ENCODE measurements at places on chromosomes 16 and 17.

DNA sequence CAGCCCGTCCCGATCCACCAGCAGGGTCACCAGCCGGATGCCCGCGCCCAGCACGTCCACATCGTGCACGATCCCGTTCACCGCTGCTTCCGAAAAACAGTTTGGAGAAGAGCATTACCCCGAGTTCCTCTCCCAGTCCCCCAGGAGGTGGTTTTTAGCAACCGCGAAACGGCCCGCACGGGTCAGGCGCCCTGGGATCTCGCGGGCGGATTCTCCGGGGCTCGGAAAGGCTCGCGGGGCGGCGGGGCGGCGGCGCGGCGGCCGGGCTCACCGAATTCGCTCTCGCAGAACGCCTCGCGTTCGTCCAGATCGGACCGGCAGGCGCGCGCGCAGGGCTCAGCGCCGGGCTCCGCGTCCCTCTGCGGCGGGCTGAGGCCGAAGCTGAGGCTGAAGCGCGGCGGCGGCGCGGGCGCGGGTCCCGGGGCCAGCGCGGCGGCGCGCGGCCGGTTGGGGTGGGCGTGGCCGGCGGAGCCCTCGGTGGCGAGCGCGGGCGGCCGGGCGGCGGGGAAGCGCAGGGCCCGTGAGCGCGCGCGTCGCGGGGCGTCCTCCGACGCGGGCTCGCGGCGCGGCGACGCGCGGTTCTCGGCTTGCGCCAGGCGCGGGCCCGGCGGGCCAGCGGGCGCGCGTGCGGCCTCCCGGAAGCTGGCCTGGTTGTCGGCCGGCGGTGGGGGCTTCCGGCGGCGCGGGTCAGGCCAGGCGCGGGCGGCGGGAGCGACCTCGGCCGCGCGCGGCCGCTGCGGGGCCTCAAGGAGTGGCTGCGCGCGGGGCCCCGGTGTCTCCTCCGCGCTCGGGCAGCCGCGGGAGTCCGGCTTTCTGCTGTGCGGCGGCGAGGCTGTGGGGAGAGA lies 2.9 kb downstream of the C17orf58 start:
- no peak for DNase-seq

GRCh38 chr17:82782657-82783207 lies 30.9 kb downstream of the TBCD start:
- DNase-seq, result no peak

- no peak for DNase-seq
Measured at GRCh38 chr17:7572338-7572587, 7.2 kb upstream of the CD68 start.

DNA sequence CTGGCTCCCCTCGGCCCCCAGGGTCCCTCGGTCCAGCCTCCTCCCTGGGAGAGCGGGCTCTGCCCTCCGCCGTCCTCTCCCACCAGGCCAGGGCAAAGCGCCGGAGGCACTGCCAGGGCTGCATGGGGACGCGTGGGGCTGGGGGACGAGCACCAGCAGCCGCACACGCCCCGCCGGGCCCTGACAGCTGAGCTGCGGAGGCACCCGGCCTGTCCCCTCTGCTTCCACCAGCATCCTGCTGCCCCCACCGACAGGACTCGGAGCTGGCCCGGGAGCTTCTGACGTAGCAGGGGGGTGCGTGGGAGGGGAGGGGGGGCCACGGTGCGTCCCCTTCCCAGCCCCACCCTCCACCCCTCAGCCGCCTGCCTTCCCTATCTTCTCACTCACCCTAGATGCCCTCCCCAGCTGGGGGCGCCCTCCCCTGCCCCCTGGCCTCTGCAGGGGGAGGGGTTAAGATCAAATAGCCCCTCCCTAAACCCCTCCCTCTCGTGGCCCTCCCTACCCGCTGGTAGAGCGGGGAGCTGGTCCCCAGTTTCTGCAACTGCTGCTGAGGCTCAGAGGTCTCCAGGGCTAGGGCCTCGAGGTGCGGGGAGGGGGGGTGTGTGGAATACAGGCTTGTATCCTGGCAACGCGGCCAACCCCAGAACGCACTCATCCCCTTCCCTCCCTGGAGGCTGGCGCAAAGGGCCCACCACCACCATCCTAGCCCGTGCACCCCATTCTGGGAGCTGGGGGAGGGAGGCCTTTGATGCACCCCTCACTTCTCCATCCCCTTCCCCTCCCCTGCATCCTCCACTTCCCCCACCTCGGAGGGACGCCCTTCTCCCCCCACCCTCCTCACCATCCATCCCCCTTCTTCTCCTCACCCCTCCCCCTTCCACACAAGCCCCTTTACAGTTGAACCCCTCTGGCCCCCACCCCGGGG lies 1.0 kb downstream of the SRCIN1 start:
- DNase-seq, result no peak

- DNase-seq, result no peak
Measured at GRCh38 chr16:81259916-81260315, 21.4 kb downstream of the BCO1 start.

- DNase-seq, result no peak
Measured at GRCh38 chr16:53131363-53132071, 76.7 kb downstream of the CHD9 start.

DNA sequence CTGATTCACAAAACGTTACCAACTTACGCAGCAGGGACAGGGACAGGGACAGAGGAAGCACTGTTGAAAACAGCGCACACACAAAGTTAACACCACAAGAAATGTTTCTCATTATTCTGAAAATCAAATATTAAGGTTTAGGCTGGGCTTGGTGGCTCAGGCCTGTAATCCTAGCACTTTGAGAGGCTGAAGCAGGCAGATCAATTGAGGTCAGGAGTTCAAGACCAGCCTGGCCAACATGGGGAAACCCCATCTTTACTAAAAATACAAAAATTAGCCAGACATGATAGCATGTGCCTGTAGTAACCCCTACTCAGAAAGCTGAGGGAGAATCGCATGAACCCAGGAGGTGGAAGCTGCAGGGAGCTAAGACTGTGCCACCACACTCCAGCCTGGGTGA lies 4.2 kb downstream of the CYTH1 start:
- DNase-seq, result no peak

GRCh38 chr17:19717411-19717908 lies 1.1 kb upstream of the SLC47A2 start:
- DNase-seq, result no peak

DNA sequence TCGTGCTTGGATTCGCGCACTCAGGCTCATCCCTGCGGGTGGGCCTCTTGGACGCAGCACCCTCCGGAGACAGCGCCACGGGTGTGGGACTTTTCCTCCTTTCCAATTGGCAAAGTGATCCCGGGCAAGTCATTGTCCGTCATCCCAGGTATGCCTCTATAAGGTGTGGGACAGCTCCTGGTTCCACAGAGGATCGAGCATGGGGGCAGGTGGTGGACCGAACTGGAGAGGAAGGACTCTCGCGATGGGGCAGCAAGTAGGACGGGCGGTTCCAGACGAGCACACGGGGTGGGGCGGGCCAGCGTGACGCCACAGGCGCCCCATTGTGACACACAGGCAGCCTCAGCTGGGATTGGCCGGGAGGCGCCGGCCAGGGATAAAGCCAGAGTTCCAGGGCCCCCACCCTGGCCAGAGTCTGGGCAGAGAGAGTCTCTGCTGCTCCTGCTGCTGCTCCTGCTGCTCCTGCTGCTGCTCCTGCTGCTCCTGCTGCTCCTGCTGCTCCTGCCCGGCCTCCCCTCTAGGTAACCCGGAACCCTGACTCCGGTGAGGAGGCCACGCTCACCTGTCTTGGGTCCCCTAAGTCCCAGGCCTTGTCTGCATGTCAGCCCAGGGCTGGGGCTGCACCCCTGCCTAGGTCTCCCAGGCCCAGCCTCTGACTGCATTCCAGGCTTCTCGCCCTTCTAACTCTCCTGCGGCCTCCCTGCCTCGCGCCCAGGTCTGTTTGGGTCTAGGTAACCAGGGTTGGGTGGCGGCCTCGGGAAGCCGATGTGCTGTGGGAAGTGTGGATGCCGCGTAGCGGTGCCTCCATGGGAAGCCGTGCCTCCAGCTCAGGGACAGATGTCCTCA lies 38.5 kb upstream of the SLC47A1 start:
- DNase-seq, result no peak

DNA sequence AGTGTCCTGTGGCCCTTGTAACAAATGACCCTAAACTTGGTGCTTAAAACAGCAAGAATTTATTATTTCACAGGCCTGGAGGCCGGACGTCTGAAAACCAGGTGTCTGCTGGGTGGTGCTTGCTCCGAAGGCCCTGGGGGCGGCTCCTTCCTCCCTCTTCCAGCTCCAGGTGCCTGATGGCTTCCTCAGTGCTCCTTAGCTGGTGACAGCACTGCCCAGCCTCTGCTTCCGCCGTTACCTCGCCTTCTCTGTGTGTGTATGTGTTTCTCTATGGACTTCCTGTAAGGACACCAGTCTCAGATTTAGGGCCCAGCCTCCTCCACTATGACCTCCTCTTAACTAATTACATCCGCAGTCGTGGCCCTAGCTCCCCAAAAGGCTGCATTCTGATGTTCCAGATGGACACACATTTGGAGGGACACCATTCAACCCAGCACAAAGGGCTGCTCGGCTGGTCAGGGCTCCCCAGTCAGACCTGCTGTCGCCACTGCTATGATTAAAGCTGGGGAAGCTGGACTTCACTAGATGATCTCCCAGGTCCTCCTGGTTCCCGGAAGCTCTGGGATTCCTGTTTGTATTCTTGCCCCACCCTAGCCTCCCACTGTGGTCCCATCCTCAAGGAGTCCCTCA lies 172.8 kb downstream of the IRF8 start:
- no peak for DNase-seq

- no peak for DNase-seq
Measured at GRCh38 chr17:9329251-9329921, 246.2 kb downstream of the STX8 start.

- no peak for DNase-seq
Measured at GRCh38 chr16:57603115-57604024, 25.1 kb upstream of the ADGRG1 start.

GRCh38 chr17:8800656-8801055 lies 1.5 kb upstream of the MFSD6L start:
- DNase-seq, result no peak

DNA sequence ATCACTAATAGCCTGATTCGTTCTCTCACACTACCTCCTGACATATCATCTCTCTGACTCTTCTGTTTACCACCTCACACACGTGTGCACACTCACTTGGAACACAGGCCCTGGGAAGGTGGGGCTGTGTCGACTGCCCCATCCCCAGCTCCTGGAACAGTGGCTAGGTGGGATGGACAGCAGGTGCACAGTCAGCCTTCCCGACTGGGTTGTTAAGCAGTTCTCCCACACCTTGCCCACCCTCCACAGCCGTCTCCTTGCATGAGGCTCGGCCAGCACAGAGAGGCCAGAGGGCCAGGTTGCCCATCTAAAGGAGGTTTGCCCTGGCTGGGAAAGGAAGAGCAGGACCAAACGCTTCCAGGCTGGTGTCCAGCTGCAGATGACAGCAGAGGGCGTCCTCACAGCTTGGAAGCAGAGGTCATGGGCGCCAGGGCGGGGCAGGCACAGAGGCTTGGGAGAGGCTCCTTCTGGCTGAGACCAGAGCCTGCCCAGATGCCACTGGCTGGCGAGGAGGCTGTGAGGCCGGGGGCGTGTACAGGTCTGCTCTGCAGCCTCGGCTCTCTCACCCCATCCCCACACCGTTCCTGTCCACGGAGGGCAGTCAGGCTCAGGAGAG lies 92.8 kb downstream of the AMFR start:
- DNase-seq, result no peak
